BJ (cell line): ENCODE measurements at places on chromosomes 6 and 20.

DNA sequence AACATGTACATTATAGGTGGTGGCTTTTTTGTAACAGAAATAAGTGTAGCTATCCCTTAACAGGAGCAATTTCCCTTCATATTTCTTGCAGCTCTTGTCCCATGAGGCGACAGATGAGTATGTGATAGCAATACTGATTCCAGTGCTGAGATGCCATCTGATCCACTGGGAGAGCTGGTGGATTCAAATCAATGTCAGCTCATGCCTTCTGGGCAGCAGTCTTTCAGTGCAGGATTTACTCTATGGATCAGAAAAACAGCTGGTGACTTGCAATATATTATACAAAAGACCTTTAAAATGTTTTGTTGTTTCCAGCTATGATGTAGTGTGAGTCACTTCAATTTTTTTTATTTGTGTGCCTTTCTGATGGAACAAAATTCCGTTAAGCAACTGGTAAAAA, 259.9 kb upstream of the SASH1 start:
- no peak for DNase-seq

DNA sequence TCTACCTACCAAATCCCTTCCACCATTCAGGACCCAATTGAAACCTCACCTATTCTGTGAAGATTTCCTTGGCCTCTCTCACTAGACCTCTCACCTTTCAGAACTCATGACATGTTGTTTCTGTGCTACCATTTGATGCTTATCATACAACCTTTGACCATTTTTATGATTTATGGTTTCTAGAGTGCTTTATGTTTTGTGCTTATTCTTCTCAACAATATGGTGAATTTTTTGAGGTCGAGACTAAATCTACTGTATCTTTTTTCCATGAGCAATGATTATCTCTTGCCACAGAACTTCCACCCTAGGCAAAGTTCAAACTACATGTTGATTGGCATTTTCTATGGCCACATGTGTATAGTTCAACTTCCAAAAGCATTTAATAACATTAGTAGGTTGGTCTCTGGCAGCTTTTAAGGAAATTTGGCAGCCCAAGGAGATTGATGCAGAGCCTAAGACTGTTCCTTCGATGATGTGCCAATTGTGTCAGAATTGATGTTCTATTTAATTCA, 84.9 kb downstream of the OLIG3 start:
- no peak for DNase-seq

DNA sequence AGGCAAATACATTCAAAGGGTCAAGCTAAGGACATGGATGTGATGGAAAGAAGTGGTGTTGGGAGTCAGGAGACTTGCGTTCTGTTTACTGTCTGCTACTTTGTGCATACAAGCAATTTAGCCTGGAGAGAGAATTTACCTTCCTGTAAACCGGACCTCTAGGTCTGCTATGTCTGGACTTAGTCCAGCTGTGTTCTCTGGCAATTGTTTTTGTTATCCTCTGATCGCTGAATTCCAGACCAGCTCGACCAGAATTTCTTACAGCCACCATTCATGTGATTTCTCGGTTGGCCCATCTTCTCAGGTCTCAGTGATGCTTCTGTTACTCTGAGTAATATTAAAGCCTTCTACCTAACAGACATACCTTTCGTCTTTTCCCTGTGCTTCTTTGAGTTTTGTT, 75.2 kb downstream of the LRRC1 start:
- DNase-seq: no peak

DNA sequence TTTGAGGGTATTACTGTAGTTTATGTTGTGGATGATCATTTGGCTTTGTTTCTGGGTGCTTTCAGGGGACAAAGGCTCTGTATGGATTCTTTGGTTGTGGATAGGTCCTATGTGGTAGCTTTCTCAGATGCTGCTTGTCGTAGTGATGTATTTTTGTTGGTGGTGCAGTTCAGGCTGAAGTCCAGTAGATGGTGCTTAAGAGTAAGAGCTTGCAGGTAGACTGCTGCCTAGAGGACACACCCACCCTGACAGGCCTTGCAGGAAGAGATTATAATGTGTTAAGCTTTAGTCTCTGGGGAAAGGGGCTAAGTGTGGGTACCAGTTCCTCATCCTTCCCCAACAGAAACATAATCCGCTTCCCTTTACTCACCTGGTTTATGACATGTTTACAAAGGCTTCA, 62.6 kb upstream of the ADGRB3 start:
- DNase-seq: no peak

DNA sequence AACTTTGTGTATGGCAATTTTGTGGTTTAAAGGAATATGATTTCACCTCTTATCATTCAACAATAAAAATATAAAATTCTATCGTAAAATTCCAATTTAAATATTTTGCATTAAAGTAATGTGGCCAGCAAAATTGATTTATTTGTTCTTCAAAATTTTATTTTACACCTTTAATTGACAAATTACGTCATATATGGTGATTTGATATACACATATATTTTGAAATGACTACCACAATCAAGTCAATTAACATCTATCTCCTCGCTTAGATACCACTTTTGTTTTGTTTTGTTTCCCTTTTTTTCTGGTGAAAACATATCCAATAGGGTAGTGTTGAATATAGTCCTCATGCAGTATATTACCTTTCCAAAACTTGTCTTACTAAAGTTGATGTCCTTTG, 467.6 kb upstream of the HS3ST5 start:
- DNase-seq: no peak

- DNase-seq: no peak
These were observed 223.1 kb upstream of the PRDM1 start for GRCh38 chr6:105862936-105863607.

DNA sequence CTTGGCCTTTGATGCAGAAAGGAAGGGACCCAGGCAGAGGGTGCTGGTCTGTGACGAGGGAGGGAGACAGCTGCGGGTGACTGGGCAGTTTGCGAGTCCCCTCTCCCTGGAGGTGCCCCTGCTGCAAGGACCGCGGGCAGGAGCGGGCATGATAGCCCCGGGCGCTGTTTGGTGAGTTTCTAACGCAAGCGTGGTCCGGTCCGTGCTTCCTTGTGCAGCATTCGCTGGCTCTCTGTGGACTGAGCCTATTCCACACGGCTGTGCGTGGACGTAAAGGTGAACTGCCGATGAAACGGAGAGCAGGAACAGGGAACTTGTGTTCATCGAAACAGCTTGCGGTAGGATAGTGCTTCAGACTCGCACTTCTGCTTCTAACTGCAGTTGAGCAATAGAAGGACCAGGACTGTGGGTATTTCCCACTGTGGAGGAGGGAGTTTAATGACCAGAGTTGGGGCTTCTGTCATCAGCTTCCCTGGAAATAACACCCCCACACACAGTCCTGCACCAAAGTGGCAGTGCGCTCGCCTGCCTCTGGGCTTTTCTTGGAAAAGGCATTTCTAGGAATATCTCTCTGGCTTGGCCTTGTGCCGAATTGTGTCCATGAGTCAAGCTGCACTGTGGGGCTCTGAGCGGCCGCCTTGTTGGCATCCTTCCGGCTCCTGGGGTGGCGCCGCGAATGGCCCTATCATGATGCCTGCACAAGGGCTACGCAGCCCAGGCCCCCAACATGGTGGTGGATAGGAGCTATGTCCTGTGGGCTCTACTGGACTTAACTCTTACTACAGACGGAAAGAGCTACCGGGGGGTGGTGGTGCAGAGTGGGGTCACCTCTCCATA, 48.9 kb downstream of the DUSP22 start:
- DNase-seq: no peak

- DNase-seq: no peak
These were observed 56.0 kb upstream of the SUPT3H start for GRCh38 chr6:45433533-45434380.

DNA sequence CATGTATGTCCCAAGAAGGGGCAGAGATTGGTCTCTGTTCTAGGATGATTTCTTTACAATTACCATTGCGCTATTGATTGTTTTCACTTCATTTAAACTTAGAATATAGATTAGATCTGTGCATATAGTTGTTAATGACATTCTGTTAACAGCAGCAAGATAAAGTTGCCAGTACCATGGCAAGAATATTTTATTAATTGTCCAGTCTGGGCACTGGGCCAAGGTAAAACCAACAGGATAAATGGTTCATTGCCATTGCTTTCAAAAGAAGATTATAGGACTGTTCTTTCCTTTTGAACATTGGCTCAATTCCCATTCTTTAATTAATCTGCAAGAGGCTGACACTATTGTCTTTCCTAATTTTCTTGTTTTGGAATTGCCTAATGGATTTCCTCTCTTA, 592.4 kb downstream of the RFPL4B start:
- no peak for DNase-seq

DNA sequence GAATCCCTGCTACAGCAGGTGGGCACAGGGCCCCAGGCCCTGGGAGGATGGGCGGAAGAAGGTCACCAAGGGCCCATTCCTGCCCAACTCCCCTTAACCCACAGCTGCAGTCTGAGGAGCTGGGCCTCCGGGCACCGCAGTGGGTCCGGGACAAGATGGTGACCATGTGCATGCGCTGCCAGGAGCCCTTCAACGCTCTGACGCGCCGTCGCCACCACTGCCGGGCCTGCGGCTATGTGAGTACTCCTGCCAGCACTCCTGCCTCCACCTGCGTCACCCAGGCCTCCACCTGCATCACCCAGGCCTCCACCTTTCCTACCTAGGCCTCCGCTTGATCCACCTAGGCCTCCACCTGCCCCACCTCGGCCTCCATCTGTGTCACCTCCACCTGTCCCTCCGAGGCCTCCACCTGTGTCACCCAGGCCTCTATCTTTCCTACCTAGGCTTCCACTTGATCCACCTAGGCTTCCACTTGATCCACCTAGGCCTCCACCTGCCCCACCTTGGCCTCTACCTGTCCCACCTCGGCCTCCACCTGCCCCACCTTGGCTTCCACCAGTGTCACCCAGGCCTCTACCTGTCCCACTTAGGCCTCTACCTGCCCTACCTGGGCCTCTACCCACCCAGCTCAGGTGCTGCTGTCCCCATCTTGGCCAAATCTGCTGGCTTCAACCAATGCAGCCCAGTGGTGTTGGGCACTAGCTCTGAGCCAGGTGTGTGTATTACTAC, 16.8 kb downstream of the FGD2 start:
- no peak for DNase-seq

- DNase-seq: no peak
These were observed 80.3 kb downstream of the BACH2 start for GRCh38 chr6:90216072-90216977.

- DNase-seq: no peak
These were observed 643.8 kb downstream of the RFPL4B start for GRCh38 chr6:112990971-112991370.

GRCh38 chr20:12016291-12016690, 98.6 kb downstream of the BTBD3 start:
- no peak for DNase-seq

DNA sequence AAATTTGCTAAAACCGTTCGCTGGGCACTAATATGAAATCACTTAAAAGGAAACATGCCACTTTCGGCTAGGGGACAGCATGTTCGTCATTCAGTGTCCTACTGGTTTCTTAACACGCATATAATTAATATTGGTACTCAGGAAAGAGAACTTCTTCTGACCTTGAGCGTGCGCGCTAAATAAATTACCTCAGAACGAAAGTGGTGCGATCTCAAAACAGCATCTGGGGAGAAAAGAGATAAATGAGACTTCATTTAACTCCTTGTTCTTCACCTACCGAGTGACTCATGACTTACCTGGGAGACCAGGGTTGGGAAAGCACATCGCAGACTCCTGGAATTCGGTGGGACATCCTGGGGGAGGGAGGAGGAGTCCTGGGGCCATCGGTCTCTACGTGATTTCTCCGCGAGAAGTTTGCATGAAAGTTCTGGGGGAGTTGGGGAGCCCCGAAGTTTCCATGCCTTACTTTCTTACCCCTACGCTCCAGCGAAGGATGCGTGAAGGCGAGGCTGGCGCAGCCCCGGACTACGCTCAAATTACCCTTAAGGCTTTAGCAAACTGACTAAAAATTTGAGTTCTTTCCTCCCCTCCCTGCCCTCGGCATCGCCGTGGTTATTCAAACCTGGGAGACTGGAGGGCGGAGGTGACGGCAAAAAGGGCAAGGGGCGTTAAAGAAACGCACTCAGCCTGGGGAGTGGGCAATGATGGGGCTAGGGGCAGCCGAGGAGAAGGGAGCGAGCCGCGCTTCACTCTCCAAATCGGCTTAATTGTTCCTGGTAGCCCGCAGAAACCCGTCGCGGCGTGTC, 1.1 kb upstream of the BEND6 start:
- DNase-seq: no peak

DNA sequence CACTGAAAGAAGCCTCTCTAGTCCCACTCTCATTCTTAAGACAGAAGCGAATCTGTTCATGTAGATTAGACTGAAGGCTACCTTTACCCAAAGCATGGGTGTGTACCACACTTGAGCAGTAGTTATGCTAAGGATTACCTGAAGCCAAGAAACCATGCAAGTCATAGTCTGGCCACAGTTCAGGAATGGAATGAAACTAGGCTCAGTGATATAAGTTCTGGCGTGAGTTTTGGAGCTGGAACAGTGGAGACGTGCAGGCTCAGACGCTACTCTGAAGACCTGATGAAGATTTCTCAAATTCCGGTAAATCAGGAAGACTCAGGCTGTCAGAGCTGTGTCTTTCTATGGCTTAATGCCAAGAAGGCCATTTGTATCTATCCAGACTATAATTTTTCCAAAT, 219.9 kb downstream of the HDGFL1 start:
- DNase-seq: no peak

- peak; percentile 18 for DNase-seq
These were observed 6.3 kb downstream of the OR2A4 start for GRCh38 chr6:131694832-131695426.

- no peak for DNase-seq
These were observed 34.2 kb downstream of the ZNF391 start for GRCh38 chr6:27422651-27423332.

DNA sequence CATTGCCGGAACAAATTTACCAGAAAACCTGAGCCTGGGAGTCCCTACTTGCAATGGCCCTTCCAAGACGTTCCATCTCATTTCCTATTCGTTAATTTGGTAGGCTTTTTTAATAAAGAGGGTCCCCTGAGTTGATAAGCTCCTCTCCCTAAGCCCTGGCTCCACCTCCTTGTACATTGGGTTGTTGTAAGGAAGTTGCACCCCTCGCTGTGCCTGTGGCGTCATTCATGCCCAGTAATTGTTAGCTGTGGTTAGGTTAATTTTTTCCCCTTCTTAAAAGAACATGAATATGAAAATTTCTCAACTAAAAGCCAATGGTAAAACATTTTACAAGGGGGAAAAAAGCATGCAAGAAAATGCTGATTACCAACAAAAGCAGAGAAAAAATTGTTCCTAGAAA, 91.9 kb downstream of the SLC24A3 start:
- DNase-seq: no peak

DNA sequence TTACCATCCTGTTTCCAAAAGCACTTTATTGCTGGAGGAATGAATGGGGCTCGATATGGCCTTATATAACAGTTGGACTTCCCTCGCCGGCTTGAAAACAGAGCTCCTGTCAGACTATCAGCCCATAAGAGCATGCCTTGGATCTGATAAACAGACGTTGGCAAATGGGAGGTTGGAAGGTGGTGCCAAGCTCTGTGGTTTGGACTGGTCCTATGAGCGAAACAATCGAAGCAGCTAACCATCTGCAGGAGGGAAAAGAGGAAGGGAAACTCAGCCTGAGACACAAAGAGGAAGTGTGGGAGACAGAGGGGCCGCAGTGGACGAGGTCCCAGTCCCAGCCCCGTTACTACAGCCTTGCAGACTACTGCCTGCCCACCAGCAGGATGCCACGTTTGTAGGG, 92.9 kb downstream of the TFAP2C start:
- DNase-seq: no peak

GRCh38 chr20:16069389-16070010, 503.7 kb downstream of the KIF16B start:
- DNase-seq: no peak
